ENCODE measurements at places on chromosomes 1 and 21. TPM values are rescaled to one million over a fixed set of nuclear protein-coding genes. Genes with fewer than 3 reads are reported as not detected.

IVL gene
- polyA plus RNA-seq = not detected

CD1E gene
- 0.33 TPM for polyA plus RNA-seq

ZNF695 gene
- not detected for polyA plus RNA-seq

PAFAH2 gene
- polyA plus RNA-seq = 7.6 TPM

COL8A2 gene
- polyA plus RNA-seq = 0.53 TPM

OBSCN gene
- 524 TPM for polyA plus RNA-seq

COL11A1 gene
- polyA plus RNA-seq = not detected

SLC25A34 gene
- 25.9 TPM for polyA plus RNA-seq

ZNF670 gene
- 0.46 TPM for polyA plus RNA-seq

DNA sequence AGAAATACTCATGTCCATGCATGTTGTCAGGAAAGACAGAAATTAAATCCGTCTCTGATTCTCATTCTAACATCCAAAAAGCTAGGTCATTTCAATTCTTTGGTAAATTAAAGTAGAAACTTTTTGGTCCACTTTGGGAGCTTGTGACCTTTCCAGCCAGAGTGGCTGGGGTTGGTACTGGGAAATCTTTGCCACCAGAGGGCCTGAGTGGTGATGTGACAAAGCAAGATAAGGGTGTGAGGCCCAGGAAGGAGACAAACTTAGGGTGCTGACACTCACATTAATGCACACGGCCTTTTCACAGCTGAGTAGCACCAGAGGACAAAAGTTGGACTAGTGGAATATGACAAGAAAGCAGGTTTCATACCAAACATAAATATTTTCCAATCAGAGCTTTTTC is 144.3 kb downstream of the DNM3 start:
- no peak for DNase-seq

GRCh38 chr21:38913120-38913892 is 107.6 kb downstream of the ETS2 start:
- peak; percentile 69 for DNase-seq

GRCh38 chr21:35128536-35128935 is 79.4 kb upstream of the RUNX1 start:
- no peak for DNase-seq

- DNase-seq = no peak
Measured at GRCh38 chr1:14615549-14616218, 17.2 kb downstream of the KAZN start.

GRCh38 chr1:194466706-194467105 is 1280.3 kb upstream of the B3GALT2 start:
- no peak for DNase-seq

DNA sequence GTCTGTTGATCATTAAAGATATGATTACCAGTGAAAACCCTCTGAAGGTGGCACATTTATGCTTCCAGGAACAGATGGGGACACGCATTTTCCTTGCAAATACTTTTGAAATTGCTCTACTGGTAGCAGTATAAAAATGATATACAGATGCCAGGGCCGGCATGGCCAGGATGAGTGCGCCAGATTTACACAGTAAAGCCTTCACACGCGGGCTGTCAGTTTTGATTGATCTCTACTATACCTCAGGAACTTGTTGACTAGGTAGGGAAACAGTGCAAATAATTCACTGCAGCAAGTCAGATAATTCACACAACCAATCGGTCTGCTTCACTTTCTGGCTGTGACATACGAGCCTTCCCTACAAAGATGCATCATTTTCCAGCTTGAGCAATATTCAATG is 123.2 kb upstream of the BARHL2 start:
- DNase-seq = no peak

GRCh38 chr1:65558215-65558614 is 137.7 kb downstream of the LEPR start:
- no peak for DNase-seq

DNA sequence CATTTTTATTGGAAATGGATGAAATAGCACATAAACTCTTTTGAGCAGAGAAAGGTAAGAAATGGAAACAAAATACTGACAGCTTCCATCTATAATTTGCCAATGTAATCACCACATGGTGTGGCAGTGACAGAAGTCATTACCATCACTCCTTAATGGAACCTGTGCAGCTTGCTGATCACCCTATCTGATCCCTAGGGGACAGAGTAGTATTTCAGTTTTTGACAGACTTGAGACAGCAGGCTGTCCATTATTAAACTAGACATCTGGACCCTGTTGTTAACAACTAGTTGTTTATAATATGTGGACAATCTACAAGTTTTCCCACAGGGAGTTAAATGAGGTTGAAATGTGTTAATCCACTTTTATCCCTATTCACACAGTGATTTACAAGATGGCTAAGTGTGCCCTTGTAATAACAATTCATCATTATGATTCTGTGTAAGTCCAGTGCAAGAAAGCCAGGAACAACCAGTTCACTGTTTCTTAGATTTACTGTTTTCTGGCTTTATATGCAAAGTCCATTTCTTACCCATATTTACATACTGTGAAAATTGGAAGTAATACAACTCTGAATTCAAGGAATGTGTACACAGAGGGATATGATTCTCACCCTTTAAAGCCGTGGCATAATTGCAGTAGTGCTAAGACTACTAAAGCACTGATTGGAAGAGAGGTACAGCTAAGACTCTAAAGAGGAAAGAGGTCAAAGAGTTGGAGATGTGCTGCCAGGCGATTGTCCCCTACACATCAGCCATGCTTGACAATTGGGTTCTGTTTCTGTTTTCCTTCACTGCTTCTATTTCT is 9.1 kb downstream of the KCNT2 start:
- no peak for DNase-seq

DNA sequence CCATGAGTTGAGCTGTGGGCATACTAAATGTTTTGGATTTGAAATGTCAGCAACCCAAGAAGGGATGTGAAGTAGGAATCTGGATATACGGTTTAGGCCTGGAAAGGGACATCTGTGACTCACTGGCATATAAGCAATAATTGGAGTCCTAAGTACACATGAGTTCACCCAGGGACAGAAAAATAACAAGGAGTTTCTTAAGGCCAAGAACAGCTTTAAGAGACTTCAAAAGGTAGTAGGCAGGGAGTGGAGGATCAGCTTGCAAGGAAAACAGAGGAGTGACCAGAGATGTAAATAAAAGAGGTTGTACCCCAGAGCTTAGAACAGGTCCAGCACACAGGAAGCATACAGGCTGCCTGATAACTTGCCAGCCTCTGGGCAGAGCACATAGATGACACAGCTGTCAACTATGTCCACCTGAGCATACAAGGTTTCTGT is 28.1 kb downstream of the TMEM50B start:
- DNase-seq = no peak

- no peak for DNase-seq
Measured at GRCh38 chr1:203913073-203913521, 51.7 kb downstream of the SNRPE start.

DNA sequence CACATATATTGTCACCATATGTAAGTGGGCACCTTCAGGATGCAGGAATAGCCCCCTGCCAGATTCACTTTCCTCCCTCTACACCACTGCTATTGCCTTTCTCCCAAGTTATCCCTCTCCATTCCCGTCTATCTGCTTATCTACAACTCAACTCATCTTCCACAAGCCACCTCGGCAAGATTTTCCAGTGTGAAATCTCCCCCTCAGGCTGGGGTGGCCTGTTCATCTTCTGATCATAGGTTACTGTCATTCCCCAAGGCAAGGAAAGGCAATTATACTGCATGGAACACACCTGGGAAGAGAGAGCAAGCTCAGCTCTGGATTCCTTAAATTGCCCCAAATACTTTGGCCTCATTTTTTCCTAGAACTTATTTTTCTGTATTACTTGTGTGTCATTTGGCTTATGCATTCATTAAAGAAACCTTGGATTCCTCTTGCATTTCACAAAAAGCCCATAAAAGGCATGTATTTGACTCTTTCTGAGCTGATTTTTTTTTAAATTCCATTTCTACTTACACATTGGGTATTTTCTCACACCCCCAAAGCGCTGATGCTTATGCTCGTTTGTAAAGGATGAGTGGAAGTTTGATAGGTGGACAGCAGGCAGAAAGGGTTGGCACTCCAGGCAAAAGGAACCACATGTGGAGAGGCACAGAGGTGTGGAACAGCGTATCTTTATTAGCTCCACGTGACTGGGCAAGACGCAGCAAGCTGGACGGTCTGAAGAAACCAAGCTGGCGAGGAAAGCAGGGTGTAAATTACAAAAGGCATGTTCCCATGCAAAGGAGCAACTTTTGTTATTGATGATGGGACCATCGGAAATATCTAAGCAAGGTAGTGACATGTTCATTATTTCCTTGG is 169.7 kb upstream of the RAB4A start:
- DNase-seq = no peak

- DNase-seq = no peak
Measured at GRCh38 chr1:210332719-210333398, 4.2 kb downstream of the HHAT start.

DNA sequence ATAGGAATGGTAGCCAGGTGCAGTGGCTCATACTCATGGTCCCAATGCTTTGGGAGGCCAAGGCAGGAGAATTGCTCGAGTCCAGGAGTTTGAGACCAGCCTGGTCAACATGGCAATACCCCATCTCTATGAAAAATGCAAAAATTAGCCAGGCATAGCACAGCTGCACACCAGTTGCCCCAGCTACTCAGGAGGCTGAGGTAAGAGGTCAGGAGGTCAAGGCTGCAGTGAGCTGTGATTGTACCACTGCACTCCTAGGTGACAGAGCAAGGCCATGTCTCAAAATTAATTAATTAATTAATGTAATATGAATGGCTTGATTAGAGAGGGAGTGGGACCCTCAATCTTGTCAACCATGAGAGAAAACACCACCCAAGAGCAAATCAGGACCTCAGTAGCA is 198.7 kb upstream of the DUSP10 start:
- no peak for DNase-seq
